ENCODE measurements at places on chromosomes 1 and 21.

DNA sequence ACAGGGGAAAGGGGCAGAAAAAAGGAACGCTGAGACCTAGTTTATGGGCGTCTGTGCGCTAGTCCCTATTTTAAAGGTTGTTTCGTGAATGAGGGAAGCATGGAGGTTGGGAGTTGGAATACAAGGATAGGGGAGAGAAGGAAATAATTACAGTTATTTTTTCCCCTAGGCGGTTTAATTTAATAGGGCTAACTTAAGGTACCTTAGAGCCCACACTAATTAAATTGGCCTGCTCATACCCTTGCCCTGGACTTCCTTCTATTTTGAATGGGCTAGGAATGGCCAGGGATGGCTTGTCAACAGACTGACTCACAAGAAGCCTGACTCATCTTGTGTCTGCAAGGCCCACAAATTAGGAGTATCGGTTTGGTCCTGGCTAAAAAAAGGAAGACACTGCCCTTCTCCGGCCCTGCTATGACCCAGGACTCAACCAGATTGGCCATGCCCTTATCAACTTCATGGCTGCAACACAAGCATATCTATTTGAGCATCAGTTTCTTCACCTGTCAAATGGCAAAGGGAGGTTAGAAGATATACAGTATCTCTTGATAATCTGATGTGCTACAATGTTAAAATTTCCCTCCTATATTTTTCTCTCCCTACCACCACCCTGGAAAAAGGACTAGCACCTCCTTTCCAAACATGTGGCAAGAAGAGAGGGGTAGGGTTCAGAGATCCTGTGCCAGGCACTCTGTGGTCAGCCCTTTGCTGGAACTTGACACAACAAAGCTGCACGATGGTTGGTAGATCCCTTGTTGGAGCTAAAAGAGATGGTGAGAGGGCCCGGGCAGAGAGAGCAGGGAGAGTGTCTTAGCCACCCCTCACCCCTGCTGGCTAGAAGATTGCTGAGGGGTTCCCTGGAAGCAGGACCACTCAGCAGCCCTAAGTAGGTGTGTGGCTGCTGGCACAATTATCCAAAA lies 2.2 kb upstream of the SSBP3 start:
- DNase-seq = no peak

DNA sequence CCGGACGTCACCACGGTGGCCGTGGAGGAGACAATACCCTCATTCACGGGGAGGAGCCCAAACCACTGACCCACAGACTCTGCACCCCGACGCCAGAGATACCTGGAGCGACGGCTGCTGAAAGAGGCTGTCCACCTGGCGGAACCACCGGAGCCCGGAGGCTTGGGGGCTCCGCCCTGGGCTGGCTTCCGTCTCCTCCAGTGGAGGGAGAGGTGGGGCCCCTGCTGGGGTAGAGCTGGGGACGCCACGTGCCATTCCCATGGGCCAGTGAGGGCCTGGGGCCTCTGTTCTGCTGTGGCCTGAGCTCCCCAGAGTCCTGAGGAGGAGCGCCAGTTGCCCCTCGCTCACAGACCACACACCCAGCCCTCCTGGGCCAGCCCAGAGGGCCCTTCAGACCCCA lies 7.0 kb downstream of the TNFRSF14 start:
- DNase-seq = no peak

DNA sequence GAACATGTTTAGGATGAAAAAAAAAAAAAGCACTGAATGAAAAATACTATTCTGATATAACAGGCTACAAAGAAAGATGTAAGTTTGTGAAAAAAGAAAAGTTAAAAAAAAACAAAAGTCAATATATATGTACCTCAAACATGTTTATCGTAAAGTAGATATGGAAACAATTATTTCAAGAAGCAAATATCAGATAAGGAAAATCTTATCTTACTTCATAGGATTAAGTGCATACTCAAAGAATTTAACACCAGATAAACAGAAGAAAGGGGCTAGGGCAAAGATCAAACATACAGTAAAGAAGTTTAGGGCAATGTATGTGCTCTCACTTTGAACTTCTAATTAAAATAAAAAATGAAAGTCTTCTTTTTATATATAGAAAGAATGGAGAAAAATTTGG lies 75.3 kb downstream of the NEGR1 start:
- DNase-seq = no peak

DNA sequence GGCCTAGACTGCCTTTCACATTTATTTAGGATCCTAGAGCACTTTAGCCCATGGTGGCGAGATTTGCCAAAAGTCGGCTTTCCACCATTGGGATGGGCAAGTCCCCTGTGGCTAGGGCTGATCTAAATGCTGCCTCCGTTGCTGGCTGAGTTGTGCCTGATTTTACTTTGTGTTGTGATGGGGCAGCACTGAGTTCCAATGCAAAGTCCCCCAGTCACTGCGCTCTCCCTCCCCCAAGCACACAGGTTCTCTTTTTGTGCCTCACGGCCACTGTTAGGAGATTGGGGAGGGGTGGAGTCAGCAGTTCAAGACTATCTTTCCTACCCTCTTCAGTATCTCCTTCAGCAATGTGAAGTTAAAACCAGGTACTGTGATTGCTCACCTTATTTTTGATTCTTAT lies 66.7 kb upstream of the COX20 start:
- no peak for DNase-seq

- DNase-seq = no peak
Observed at GRCh38 chr1:22643381-22643780, at the start of gene C1QC. Gene C1QC (plus strand): TSS chr1:22643633. CDS start chr1:22644024, 391 bp downstream.
